ENCODE measurements at places on chromosomes 11 and 22.

DNA sequence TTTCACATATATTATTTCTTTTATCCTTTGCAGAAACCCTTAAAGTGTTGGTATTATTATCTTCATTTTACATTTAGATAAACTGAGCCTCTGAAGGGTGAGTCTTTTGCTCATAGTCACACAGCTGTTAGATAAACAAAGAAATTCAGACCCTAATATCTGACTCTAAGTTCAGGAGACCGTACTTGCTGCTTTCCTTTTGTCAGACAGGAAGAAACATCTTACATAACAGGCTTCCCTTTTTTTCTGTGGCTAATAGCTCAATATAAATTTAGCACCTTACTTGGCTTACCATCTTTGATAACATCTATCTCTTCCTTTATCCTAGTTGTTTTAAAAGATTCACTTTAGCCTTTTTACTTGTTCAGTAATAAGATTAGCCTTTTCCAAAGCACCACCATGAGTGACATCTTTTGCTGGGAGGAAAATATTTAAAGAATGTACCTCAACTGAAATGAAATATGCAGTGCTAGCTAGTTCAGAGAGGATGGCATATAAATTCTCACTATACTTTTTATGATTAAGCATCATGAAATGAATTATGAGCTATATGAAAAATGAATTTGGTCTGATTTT is 128.6 kb downstream of the WNT11 start:
- no peak for DNase-seq

GRCh38 chr11:129223701-129224149 is 31.6 kb upstream of the ARHGAP32 start:
- no peak for DNase-seq

DNA sequence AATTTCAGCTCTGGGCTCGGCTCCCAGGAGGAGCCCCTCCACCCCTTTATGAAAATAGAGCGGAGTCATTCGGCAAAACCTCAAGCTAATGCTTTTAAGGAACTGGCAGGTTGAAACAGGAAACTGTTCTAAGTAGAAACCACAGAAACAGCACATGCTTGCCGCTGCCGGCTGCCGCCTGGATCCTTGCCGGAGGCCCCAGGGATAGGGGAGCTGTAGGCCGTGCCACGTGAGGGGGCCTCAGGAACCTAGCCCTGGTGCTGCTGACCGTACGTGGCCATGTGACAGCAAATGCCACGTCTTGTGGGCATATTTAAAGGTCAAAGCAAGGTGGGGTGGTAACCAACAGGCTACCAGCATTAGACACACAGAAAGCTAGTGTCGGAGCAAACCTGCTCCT is 77.9 kb upstream of the TIMP3 start:
- DNase-seq = peak; percentile 22

DNA sequence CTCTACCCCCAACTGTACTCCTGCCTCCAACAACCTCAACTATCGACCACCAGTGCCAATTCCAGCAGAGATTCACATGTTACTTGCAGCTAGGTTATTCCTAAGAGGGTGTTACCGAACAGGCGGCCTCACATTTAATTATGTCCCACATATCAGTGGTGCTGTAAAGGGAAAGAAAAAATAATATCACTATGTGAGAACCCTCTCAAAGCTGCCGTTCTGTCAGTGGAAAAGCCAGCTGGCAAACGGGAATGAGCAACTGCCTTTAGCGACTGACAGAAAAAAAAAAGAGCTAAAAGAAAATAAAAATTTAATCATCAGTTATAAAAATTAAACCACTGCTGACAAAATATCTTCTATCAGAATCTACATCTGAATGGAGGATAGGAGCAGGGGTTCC is 270.8 kb upstream of the NARS2 start:
- no peak for DNase-seq

GRCh38 chr22:45200860-45201511 is 37.3 kb downstream of the NUP50 start:
- DNase-seq = no peak

DNA sequence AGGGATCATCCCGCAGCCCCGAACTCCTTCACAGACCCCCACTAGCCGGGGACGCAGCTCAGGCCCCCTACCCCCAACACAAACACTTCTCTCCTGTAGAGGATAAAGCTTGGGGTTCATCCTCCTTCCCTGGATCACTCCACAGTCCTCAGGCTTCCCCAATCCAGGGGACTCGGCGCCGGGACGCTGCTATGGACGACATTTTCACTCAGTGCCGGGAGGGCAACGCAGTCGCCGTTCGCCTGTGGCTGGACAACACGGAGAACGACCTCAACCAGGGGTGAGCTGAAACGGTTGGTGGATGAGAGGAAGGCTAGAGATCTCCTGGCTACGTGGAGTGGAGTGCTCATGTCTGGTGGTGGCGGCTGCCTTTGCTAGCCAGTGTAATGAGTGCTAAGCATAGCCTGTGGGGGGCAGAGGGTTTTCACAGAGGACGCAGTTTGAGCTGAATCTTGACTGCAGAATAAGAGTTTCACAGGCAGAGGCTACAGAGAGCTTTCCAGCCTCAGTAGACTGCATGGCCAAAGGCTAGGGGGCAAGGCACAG is 580 bp downstream of the ILK start:
- peak; percentile 69 for DNase-seq

- no peak for DNase-seq
These were observed 101.7 kb downstream of the SNX19 start for GRCh38 chr11:130814440-130815096.

DNA sequence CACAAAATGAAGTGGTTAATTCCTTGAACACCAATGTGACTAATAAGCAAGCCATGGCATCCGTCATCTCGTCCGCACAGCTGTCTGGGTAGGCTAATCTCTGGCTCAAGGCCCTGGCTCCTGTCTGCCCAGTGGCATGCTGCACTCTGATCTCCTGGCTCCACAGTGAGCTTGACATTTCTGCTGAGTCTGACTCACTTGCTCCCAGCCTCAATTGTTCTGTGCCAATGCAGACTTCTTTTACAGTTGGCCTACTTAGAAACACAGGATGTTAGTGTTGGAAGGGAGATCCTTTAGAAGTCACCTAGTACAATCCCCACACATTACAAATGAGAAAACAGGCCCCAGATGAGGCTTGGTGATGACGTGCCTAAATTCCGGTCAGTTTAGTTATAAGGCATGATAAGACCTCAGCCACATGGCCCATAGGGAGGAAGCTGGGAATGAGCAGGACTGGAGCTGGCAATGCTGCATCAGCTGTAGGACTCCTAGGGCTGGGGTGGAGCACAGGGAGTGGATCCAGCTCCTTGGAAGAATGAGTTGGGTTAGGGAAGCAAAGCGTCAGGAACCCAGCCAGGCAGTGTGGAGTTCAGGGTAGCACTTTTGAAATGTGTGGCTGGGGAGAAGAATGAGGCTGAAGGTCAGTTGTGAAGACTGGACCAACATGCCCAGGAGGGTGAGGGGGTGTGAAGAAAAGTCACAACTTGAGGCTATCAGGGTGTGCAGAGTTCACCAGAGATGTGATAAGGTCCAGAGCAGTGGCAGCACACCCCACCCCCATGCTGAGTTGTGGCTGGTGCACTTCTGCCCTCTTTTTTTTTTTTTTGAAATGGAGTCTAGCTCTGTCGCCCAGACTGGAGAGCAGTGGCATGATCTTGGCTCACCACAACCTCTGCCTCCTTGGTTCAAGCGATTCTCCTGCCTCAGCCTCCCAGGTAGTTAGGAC is 70.2 kb upstream of the EED start:
- no peak for DNase-seq

DNA sequence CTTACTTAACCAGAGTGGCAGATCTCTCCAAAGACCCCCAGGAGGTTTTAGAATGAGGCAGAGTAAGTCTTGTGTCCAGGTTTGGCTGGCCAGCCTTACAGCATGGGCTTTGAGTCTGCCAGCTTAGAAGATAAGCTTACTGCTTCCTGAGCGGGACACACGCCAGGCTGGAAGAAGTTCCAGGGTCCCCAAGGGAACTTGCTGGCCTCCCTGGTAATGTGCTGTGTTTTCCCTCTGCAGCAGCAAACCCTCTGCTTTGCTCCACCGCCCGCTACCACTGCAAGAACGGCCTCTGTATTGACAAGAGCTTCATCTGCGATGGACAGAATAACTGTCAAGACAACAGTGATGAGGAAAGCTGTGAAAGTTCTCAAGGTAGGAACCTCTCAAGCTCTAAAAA is 154.2 kb downstream of the LDLRAD3 start:
- no peak for DNase-seq

DNA sequence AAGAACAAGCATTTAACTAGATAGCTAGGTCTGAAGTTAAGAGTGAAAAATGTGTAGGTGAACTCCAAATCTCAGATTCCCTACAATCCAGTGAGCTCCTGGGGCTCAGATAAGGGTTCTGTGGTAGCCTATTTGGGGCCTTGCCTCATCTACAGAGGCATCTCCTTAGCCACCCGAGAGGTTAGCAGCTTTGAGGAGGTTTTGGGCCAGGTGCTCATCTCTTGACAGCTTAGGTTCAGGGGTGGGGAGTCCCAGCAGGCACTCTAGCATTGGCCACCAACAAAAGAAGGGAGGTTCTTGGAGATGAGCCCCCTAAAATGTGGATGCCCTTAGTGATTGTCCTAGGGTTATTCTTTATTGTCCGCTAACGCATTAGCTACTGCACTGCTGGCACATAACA is 184.4 kb upstream of the B3GAT1 start:
- no peak for DNase-seq

DNA sequence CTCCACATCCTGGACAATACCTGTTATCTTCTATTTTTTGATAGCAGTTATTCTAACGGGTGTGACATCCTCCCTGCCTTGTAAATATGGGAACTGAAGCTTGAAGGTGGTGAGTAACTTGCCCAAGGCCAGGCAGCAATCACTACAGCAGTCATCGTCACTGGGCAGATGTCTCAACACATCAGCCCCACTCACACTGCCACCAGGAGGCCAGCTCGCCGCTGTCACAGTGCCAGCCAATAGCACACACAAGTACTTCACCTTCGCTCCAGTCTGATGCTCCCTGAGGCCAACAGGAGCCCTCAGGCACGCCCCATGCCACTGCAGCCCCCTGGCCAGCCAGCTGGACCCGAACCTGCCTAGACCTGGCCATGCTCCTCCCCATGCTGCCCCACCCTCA is 4.9 kb upstream of the TTLL1 start:
- DNase-seq = no peak

DNA sequence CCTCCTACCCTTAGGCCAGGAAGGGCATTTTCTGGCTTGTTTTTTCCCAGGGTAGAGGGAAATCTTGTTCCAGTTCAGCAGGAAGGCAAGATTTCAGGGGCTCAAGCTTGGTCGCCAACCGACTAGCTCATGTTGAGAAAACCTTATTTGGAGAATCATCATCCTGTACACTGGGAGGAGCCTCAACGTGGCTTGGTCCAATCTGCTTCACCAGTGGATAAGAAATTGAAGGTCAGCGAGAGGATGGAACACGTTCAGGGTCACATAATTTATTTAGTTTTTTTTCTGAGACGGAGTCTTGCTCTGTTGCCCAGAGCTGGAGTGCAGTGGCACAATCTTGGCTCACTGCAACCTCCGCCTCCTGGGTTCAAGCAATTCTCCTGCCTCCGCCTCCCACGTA is 20.5 kb downstream of the FADS2 start:
- DNase-seq = no peak

GRCh38 chr11:1471736-1472135 is 14.8 kb downstream of the MOB2 start:
- no peak for DNase-seq

DNA sequence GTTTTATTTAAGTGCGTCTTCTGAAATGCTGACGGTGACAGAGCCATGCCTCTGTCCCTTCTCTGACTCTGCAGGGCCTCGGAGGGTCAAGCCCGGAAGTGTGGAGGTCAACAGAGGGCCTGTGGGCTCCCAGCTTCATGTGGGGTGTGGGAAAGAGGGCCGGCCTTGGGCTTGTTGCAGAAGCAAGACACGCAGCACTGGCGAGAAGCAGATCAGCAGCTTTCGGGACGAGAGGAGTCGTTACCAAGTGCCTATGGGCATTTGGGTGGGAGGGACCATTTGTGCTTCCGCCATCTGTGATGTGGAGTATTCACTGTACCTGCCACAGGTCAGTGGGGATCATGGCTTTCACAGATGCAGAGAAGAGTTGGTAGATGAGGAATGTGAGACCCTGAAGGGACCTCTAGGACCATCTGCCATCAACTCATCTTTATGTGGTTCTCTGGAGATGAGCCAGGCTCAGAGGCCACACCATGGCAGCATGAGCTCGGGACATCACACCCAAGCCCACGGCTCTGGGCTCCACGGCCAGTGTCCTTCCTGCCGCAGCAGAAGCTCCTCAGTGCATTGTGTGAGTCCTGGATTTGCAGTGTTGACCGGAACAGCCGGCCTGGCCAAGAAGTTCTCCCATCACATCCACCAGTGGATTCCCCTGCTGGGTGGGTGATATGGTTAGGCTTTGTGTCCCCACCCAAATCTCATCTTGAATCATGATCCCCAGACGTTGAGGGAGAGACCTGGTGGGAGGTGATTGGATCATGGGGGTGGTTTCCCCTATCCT is 590.7 kb downstream of the TBC1D22A start:
- DNase-seq = no peak

- no peak for DNase-seq
These were observed 41.6 kb upstream of the UCP3 start for GRCh38 chr11:74050465-74050864.

DNA sequence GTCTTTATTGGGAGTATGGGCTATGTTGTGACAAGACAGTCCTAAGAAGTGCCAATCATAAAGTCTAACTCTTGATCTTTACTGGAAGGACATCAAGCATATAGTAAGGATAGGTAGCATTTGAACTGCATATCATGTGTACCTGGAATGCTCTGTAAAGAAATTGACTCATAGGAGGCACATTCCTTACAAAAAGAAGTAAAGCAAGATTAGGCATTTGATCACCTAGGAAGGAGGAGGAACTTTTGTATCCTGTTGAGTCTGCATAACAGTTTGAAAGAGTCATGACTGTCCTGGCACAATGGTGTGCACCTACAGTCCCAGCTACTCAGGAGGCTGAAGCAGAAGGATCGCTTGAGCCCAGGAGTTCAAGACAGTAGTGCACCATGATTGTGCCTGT is 42.2 kb upstream of the DNAJB7 start:
- no peak for DNase-seq

DNA sequence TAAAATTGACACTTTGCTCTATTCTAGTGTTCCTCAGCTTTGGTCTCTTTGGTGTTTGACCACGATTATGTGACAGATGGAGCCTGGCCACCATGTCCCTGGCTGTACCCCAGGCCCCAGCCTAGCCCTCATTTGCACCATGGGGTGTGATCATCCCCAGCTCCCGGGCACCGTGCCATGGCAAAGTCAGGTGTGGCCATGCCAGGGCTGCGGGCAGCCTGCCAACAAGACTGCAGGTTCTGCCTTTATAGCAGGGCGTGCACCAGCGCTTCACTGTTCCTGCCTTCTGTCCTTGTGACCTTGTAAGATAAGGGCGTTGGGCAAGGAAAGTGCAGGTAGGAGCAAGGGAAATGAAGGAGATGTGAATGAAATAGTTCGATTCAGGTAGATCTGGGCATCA is 22.4 kb upstream of the APOBEC3A start:
- no peak for DNase-seq

DNA sequence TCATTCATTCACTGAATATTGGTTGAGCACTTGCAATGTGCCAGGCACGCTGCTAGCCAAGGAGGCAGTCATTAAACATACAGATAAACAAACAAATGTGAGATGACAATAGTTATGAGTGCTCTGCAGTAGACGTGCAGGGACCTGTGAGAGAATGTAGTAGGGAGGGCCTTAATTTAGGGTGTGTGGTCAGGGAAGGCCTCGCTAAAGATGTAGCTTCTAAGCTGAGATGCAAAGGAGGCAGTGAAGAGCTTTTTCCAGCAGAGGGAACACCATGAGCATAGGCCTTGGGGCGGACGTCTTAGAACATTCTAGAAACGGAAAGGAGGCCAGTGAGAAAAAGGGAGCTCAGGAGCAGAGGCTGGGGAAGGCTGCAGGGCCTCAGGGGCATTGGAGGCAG is 789 bp upstream of the NCF4 start:
- DNase-seq = no peak

- DNase-seq = no peak
These were observed at the start of gene KLHL22 for GRCh38 chr22:20494978-20495860. KLHL22 (minus strand) TSS chr22:20495795; CDS start chr22:20489211, 6,584 bp downstream.
